Mesothelial cell of epicardium (in vitro differentiated cells): ENCODE measurements at places on chromosomes 11 and 22.
A peak's percentile ranks its signal among the peaks of the same experiment; 100 is the strongest.

DNA sequence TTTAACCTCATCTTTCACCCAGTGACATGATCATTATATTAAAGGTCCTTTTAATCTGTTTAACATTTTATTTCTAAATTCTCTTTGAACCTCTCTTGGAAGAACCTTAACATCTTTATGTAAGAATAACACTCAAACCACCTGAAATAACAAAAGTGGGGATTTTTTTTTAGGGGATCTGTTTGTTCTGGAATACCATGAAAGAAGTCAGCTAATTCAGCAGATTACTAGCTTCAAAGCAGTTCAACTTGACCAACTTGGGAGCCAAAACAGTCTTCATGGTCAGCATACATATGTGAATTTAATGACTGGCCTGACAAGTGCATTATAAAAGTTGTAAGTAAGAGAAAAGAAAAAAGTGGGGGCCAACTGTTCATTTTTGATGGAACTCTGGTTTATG, 52.3 kb downstream of the CCDC34 start:
- H3K27me3 ChIP-seq, result no peaks in the 10 kb centered on the region
- peaks cover 34% of the 10 kb centered on the region for H3K4me1 ChIP-seq
- H3K36me3 ChIP-seq, result no peaks in the 10 kb centered on the region
- H3K27ac ChIP-seq, result peak overlapping the region; percentile 37
- no peak overlapping the region for H3K4me3 ChIP-seq
- DNase-seq, result no peak

DNA sequence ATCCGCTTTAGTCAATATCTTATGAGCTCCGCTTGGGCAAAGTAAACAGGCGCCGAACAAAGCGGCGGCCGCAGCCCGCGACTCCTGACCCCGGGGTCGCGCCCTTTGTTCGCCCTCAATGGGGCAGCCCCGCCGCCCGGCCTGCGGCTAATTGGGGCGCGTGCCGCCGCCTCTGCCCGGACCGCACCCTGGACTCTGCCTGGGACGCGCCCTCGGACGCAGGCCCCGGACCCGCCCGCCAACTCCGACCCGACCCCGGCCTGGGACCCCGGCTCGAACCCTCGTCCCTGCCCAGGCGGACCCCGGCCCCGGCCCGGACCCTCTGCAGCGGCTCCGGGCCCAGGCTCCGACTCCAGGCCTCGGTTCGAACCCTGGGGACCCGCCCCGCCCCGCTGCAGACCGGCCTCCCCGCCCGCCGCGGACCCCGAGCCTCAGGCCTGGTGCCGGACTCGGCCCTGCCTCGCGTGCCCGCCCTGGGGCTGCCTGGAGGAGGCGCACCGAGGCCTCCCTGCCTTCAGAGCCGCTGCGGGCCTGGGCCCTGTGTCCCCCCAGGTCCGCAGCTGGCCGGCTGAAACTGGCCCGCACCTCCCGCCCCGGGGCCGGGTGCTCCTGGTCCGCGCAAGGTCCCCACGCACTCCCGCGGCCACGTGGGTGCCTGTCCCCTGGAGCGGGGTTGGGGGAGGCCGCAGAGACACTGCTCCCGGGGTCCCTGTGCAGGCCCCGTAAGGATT, 84.7 kb upstream of the WNT7B start:
- H3K4me1 ChIP-seq, result no peaks in the 10 kb centered on the region
- peaks cover 3% of the 10 kb centered on the region for H3K36me3 ChIP-seq
- peaks cover 44% of the 10 kb centered on the region for H3K27me3 ChIP-seq
- H3K27ac ChIP-seq, result no peak overlapping the region
- no peak for DNase-seq

- peak; percentile 31 for DNase-seq
- peak within 1 kb of the TSS; percentile 98 for H3K27ac ChIP-seq
Observed at GRCh38 chr22:20494978-20495860, at the start of gene KLHL22. KLHL22 (minus strand) TSS chr22:20495795; CDS start chr22:20489211, 6,584 bp downstream.

GRCh38 chr22:37676736-37677492, 1.5 kb downstream of the LGALS1 start:
- peak overlapping the region; percentile 95 for H3K27ac ChIP-seq
- DNase-seq, result peak; percentile 79
- H3K27me3 ChIP-seq, result no peaks in the 10 kb centered on the region
- H3K4me3 ChIP-seq, result peak overlapping the region; percentile 72
- H3K4me1 ChIP-seq, result peaks cover 30% of the 10 kb centered on the region

DNA sequence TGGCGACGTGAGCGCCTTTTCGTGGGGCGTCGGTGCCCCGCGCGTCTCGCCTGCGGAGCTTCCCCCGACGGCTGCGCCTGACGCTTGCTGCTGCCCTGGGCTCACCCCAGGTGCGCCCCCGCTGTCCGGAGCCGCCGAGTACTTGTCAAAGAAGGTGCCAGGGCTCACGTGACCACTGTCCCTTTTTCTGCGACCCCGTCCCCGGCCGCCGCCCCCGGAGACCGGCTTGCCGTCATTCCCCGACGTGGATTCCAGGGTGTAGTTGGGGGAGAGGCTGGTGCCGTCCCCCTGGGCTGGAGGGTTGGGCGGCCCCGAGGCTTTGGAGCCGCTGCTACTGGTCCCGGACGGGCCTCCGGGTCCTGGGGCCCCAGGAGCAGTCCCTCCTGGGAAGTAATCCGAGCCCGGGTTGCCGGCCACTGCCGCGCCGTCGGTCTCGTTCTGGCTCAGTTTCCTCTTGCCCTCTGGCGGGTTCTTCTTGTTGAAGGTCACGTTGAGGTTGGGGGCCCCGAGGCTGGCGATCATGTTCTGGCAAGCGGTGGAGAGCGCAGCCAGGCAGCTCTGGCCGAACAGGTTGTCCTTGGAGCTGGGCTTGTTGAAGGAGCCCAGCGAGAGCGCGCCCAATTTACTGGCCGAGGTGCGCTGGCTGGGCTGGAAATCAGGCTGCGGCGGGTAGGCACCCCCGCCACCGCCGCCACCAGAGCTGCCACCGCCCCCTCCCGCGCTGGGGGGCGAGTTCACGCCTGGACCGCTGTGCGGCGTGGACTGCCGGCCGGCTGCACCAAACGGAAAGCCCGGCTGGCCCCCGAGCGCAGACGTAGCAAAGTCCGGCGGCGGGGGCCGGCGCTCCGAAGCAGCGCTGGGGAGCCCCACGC, 3.8 kb downstream of the MN1 start:
- H3K27ac ChIP-seq, result no peak overlapping the region
- peaks cover 26% of the 10 kb centered on the region for H3K36me3 ChIP-seq
- peak overlapping the region; percentile 46 for H3K4me3 ChIP-seq
- H3K4me1 ChIP-seq, result peaks cover 52% of the 10 kb centered on the region
